ENCODE measurements at places on chromosomes 1 and 21.

- DNase-seq = no peak
These were observed 78.2 kb downstream of the DNTTIP2 start for GRCh38 chr1:93800856-93801255.

- no peak for DNase-seq
These were observed 213.5 kb upstream of the PTGFR start for GRCh38 chr1:78277253-78277652.

- DNase-seq = no peak
These were observed 40.3 kb upstream of the TLR5 start for GRCh38 chr1:223183268-223183862.

DNA sequence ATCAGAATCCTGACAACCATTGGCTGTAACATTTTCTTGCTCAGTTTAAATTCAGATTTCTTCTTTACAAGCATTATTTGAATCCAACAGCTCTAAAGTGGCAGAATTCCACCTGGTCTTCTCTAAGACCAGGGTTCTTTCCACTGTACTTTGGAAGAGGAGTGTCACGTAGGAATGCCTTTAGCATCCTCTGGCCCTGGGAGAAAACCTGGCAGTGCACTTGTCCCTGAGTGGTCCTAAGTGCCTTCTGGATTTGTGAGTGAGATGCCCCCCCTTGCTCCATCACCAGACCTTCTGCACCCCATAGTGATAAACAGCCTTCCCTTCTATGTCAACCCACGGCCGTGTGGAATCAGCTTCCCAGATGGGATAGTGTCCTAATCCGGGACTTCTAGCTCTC is 57.1 kb upstream of the NHLH2 start:
- no peak for DNase-seq

DNA sequence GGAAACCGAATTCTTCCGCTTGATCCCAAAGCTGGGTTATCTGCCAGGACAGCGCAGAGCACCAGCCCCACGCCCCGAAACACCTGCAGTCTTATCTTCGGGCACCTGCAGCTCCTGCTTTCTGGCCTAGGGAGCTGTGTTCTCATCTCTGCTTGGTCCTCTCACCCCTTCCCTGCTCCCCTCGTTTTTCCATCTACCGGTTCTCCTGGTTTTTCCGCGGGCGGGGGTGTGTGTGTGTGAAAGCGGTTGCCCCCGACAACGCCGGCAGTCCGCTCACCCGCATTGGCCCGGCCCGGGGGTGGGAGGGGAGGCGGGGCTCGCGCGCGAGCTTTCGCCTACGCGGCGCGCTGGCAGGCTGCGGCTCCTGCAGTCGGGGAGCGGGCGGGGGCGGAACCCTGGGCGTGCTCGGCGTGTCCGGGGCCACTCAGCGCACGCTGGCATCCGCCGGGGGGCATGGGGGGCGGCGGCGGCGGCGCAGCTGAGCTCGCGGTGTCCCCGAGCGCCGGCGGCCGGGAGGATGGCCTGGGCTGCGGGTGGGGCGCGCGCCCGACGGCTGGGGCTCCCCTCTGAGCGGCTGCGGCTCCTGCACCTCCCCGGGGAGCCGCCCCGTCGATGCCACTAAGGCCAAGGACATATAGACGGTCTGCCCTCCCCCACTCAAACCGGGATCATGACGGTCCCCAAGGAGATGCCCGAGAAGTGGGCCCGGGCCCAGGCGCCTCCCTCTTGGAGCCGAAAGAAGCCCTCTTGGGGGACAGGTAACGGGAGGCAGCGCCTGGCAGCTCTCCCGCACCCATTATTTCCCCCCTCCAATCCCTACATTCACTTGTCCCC is 3.2 kb downstream of the ATP8B2 start:
- peak; percentile 87 for DNase-seq

GRCh38 chr1:147177611-147178380 is 5.5 kb upstream of the PRKAB2 start:
- no peak for DNase-seq

- DNase-seq = no peak
These were observed 171.9 kb upstream of the NR5A2 start for GRCh38 chr1:199855580-199855979.

DNA sequence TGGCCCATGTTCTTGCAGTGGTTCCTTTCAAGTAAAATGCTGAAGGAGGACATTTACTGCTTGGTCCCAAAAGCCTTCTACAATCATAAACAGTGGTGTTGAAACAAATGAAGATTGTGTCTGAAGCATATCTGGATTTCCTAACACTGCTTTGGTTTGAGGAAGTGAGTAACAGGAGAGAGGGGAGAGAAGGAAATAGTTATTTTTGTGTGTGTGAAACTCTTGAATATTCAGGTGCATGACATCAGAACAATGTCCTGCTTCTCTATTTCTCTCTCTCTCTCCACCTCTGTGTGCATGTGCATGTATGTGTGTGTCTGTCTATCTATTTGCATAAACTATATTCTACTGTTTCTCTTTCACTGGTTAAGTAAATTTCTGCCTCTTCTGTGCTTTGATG is 61.4 kb upstream of the TNFSF18 start:
- DNase-seq = peak; percentile 13

DNA sequence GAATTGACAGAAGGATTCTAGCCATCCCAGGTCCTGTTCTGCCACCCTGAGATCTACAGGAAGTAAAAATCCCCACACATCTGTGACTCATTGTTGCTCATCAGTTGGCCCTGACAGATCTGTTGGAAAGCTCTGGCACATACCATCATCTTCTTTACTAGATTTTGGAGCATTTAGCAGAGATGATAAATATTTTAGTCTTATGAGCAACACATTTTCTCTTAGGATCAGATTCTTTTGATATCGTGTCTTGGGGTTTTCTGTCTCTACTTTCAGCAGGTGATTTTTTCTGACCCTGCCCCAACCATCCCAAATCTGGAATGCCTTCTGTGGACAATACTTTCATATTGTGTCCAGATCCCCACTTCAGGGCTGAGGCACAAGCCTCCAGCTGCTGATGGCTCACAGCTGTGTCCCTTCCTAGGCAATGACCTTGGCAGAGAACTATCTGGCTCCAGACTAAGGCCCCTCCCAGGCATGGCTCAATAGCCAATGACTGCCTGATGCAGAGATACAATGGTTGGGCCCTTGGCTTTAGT is 102.8 kb downstream of the GDAP2 start:
- DNase-seq = no peak

GRCh38 chr1:172394141-172394751 is 26.2 kb upstream of the C1orf105 start:
- DNase-seq = peak; percentile 56

GRCh38 chr1:33018112-33018511 is 18.6 kb downstream of the AK2 start:
- no peak for DNase-seq

- DNase-seq = no peak
These were observed 90.5 kb downstream of the NMNAT2 start for GRCh38 chr1:183327434-183328290.

GRCh38 chr1:229133151-229133550 is 137.8 kb upstream of the RAB4A start:
- DNase-seq = no peak

GRCh38 chr21:34223376-34223775 is 140.4 kb upstream of the KCNE2 start:
- no peak for DNase-seq
